Breast epithelium (tissue), 4 donors: ENCODE measurements at places on chromosomes 3 and 15.
A peak's percentile ranks its signal among the peaks of the same experiment; 100 is the strongest.

DNA sequence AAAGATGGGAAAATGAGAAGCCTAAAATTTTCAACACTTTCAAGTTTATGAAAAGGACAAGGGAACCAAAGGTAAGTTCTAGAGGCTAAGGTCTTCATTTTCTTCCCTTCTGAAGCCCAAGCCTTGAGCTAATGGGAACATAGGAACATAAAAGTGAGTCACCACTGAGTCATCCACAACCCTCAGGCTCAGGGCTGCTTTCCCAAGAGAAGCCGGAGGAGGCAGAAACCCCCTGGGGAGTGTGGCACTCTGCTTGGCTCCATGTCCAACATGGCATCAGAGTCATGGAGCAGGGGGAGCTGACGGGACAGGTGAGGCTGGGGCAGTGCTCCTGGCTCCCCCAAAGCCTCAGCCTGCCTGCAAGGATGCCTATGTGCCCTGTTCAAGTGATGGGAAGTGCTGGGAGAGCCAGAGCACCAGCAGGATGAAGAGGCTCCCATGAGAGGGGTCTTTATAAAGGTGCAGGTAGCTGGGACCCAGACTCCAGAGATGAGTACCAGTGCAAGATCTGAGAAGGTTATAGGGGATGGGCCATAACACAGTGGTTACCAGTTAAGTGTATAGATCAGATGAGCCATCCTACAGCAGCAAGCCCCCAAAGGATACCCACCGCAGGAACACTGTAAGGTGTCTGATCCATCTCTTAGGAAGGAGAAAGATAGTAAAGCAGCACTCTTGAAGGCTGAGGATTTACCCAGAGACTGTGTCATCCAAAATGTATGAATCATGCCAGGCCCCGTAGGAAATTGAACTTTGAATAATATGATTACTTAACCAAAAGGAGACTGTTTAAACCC lies 31.8 kb upstream of the RYR3 start:
- H3K27ac ChIP-seq, result no peak overlapping the region
- H3K36me3 ChIP-seq, result no peaks in the 10 kb centered on the region
- no peaks in the 10 kb centered on the region for H3K4me1 ChIP-seq
- no peak overlapping the region for H3K4me3 ChIP-seq
- no peaks in the 10 kb centered on the region for H3K27me3 ChIP-seq

GRCh38 chr3:161859865-161860450 lies 363.4 kb downstream of the OTOL1 start:
- H3K27me3 ChIP-seq, result no peaks in the 10 kb centered on the region
- no peak overlapping the region for H3K4me3 ChIP-seq
- no peak overlapping the region for H3K27ac ChIP-seq
- H3K36me3 ChIP-seq, result no peaks in the 10 kb centered on the region
- no peak for DNase-seq
- no peaks in the 10 kb centered on the region for H3K4me1 ChIP-seq

DNA sequence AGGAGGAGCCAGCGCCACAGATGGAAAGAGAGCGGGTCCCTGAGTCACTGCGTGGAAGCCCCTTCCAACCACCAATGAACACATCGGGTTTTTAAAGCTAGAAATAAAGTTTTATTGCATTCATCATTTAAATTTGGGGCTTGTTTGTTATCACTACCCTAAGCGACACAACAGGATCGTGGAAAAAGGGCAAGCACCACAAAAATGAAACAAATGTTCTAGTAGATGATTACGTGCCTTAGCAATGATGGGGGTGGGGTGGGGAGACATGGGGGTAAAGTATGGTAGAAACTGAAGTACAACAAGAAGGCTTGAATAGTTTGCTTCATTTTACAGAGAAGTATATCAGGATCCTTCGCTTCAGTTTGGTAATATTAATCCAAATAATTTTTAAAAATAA lies 221.6 kb upstream of the ATP10A start:
- no peak for DNase-seq
- H3K4me1 ChIP-seq, result no peaks in the 10 kb centered on the region
- H3K27me3 ChIP-seq, result no peaks in the 10 kb centered on the region
- H3K4me3 ChIP-seq, result no peak overlapping the region
- H3K36me3 ChIP-seq, result no peaks in the 10 kb centered on the region
- no peak overlapping the region for H3K27ac ChIP-seq

- H3K4me1 ChIP-seq, result no peaks in the 10 kb centered on the region
- H3K27me3 ChIP-seq, result no peaks in the 10 kb centered on the region
- no peak overlapping the region for H3K27ac ChIP-seq
- no peak for DNase-seq
- H3K4me3 ChIP-seq, result no peak overlapping the region
Measured at GRCh38 chr15:98187549-98187948, 227.0 kb downstream of the ARRDC4 start.

GRCh38 chr3:127228866-127229265 lies 35.9 kb downstream of the PRR23E start:
- no peak overlapping the region for H3K4me3 ChIP-seq
- H3K27ac ChIP-seq, result no peak overlapping the region
- no peaks in the 10 kb centered on the region for H3K4me1 ChIP-seq
- no peaks in the 10 kb centered on the region for H3K36me3 ChIP-seq
- H3K27me3 ChIP-seq, result no peaks in the 10 kb centered on the region

GRCh38 chr15:77503764-77504163 lies 83.1 kb downstream of the HMG20A start:
- no peak overlapping the region for H3K27ac ChIP-seq
- DNase-seq, result no peak
- no peaks in the 10 kb centered on the region for H3K36me3 ChIP-seq
- no peaks in the 10 kb centered on the region for H3K27me3 ChIP-seq
- peaks cover 42% of the 10 kb centered on the region for H3K4me1 ChIP-seq
- no peak overlapping the region for H3K4me3 ChIP-seq

GRCh38 chr3:112818289-112818688 lies 28.4 kb downstream of the CD200R1L start:
- DNase-seq, result no peak
- H3K4me3 ChIP-seq, result no peak overlapping the region
- no peaks in the 10 kb centered on the region for H3K4me1 ChIP-seq
- H3K27ac ChIP-seq, result no peak overlapping the region

GRCh38 chr3:59772416-59773408 lies 722.9 kb upstream of the CFAP20DC start:
- no peak for DNase-seq
- no peak overlapping the region for H3K4me3 ChIP-seq
- peak overlapping the region; percentile 30 for H3K27ac ChIP-seq
- no peaks in the 10 kb centered on the region for H3K36me3 ChIP-seq
- no peaks in the 10 kb centered on the region for H3K27me3 ChIP-seq

DNA sequence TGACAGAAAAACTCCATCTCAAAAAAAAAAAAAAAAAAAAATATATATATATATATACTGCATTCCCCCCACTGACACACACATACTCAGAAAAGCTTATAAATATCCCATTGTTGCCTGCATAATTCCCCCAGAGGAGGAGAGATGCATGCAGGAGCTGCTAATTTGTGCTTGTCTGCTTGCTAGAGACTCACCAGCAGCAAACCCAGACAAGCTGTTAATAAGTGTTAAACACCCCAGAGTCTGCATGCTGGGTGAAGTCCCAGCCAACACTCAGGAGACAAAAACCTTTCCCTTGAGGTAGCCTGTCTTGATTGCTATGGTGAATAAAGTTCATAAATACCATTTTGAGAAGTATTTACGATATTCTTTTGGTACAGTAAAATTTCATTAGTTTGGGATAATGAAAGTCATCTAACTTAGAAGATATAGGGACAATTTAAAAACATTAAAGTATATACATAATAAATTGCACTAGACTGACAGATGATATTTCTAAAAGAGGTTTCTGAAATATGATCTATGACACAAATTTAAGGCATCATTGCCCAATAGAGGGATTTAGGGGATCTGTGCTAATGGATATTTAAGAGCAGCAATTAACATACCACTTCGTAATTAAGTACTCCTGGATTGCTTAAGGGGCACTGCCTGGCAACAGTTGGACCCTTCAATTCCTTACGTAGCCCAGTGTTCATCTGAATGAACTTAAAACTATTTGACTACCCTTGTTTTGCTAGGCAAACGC lies 400.0 kb upstream of the C2CD4B start:
- DNase-seq, result no peak
- H3K27me3 ChIP-seq, result no peaks in the 10 kb centered on the region
- H3K36me3 ChIP-seq, result no peaks in the 10 kb centered on the region

DNA sequence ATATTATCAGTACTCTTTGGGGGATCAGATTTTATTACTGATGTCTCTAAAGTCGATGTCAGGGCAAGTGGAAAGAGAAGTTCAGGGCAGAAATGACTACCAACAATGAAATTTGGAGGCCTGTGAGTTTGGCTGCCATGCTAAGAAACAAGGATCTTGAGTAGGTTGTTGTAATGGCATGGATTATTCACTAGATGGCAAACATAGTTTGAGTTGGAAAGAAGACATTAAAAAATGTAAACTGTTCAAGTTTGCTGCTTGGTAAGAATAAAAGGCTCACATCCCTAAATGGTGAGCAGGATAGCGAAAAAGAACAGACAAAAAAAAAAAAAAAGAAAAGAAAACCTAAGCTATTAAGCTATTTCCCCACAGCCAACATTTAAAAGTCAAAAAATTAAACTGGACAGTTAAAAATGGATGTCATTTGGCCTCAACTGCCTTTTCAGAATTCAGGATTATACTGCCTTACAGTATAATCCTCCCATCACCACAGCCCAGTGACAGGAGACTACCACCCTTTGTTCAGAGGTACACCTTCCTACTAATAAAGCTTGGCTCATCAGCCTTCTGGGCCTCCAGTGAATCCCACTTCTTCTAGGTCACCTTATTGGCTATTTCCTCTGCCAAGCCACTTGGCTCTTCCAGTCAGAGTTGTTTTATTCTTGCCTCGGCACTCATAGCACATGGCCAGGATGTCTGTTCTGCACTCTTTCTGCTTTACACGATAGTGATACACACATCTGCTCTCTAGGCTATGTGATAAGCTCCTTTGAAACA lies 163.7 kb downstream of the PLD1 start:
- H3K36me3 ChIP-seq, result no peaks in the 10 kb centered on the region
- peak overlapping the region; percentile 69 for H3K27ac ChIP-seq
- H3K4me3 ChIP-seq, result no peak overlapping the region

DNA sequence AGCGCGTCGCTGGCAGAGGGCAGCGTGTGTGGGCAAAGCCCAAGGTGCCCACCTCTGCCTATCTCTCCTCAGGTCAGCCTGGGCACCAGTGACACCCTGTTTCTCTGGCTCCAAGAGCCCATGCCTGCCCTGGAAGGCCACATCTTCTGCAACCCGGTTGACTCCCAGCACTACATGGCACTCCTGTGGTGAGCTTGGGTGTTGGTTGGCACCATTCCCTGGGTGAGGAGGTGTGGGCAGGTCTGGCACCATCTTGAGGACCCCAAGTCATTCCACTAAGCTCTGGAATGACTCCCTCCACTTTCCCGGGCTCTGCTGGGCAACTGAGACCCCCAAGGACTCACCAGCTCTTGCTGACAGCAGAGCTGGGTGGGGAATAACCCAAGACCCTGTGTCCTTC lies 28.5 kb downstream of the XYLB start:
- no peaks in the 10 kb centered on the region for H3K27me3 ChIP-seq
- DNase-seq, result no peak
- no peak overlapping the region for H3K27ac ChIP-seq
- no peak overlapping the region for H3K4me3 ChIP-seq
- H3K36me3 ChIP-seq, result no peaks in the 10 kb centered on the region
- no peaks in the 10 kb centered on the region for H3K4me1 ChIP-seq

GRCh38 chr3:171142985-171143384 lies 116.5 kb upstream of the SLC2A2 start:
- no peak overlapping the region for H3K27ac ChIP-seq
- DNase-seq, result peak; percentile 31
- H3K4me1 ChIP-seq, result no peaks in the 10 kb centered on the region

DNA sequence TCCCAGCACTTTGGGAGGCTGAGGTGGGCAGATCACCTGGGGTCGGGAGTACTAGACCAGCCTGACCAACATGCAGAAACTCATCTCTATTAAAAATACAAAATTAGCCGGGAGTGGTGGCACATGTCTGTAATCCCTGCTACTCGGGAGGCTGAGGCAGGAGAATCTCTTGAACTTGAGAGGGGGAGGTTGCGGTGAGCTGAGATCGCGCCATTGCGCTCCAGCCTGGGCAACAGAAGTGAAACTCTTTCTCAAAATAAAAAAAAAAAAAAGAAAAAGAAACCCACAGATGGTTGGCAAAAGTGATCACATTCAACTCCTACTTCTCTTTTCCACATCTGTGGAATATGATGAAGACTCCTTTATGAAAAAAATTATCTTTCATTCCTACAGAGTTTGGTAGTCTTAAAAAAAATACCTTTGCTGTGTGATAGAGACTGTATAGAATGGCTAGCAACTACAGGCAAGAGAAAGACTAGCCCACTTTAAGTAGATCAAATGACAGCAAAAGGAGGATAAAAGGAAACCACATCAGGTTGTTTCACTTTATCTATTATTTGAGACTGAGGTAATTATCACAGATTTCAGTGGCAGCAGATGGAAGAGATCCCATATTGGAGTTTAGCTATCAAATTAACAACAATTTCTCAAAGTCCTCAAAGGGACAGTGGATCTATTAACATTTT lies 172.9 kb upstream of the TSPAN3 start:
- H3K36me3 ChIP-seq, result no peaks in the 10 kb centered on the region
- no peak overlapping the region for H3K27ac ChIP-seq
- DNase-seq, result no peak
- H3K4me3 ChIP-seq, result no peak overlapping the region
- H3K4me1 ChIP-seq, result no peaks in the 10 kb centered on the region

- no peaks in the 10 kb centered on the region for H3K27me3 ChIP-seq
- H3K27ac ChIP-seq, result no peak overlapping the region
- H3K36me3 ChIP-seq, result no peaks in the 10 kb centered on the region
- H3K4me1 ChIP-seq, result peaks cover 8% of the 10 kb centered on the region
- no peak overlapping the region for H3K4me3 ChIP-seq
- no peak for DNase-seq
Measured at GRCh38 chr15:79003301-79003700, 58.5 kb upstream of the CTSH start.

DNA sequence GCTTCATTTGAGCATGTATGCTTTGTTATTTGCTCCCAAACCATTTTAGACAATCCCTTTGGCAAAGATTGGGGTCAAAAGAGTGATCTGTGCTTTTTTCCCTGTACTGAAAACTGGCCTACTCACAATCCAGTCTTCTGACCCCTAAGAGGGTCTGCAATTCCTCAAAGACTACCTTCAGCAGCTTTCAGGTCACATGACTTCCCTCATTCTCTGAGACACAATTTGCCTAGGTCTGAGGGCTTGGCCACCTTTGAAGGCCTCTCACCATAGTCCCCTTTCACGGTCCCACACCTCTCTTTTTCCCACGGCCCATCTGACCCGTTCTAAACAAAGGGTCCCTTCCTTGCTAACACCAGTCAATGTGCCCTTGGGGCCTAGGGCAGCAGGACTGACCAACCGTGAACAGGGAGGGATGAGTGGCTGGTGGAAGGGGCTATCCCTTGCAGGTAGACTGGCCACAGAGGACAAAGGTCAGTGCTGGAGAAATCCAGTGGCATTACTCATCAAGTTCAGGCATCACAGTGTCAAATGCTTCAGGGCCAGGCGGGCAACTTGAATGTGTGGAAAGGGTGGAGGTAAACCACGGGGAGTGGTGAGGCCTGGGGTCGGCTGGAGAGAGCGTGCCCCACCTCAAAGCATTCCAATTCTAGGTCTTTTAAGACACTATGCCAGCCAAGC lies 10.8 kb downstream of the RASL12 start:
- H3K27ac ChIP-seq, result peak overlapping the region; percentile 39
- no peak for DNase-seq
- no peak overlapping the region for H3K4me3 ChIP-seq
